ENCODE measurements at places on chromosomes 1 and 21.

- DNase-seq = no peak
Measured at GRCh38 chr1:177077006-177077405, 87.5 kb downstream of the ASTN1 start.

DNA sequence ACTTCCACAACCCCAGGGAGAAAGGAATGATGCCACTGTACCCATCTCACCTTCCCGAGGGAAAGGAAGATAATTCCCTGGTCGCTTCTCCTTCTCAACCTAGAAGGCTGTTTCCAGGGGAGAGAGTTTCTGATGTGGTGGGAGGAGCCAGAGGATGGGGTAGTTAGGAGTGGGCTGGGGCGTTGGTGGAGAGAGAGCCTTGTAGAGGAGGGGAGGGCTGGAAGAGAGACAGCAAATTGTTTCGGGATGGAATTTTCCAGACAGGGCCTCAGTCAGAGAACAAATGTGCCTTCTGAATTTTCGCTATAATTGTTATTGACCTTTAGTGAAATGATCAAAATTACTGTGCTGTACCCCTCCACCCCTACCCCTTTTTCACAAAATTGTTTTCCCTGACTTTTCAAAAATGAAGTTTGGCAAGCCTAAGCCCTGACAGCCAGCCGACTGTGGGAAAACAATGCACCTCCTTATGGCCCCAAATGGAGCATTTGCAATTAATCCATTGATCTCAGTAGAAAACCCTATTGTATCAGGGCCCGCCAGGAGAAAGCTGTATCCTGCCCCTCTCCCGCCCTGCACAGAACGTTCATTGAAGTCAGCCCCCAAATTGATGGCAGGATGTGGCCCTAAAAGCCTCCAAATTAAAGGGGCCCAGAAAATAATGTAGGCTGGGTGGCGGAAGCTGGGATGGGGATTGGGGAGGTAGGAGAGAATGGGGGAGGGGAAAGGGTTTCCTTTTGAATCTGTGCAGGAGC is 69.1 kb upstream of the JUN start:
- DNase-seq = no peak

- no peak for DNase-seq
Measured at GRCh38 chr1:22457836-22458235, 6.2 kb downstream of the ZBTB40 start.

- DNase-seq = no peak
Measured at GRCh38 chr21:39681845-39682244, 63.1 kb upstream of the IGSF5 start.

DNA sequence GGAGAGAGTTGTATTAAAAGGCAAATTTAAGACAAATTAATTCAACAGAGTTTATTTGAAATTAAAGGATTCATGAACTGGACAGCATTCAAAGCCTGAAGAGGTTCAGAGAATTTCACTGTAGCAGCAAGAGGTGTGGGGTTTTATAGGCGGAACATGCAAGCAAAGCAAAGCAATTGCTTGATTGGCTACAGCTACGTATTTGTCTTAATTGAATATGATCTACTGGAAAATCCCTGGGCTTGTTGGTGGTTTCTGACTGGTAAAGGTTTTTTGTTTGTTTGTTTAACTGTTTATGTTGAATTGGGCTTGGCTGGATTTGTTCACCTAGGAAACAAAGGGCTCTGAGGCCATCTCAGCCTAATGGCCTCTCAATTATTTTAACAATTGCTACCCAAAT is 61.5 kb downstream of the KCNK1 start:
- no peak for DNase-seq

- DNase-seq = no peak
Measured at GRCh38 chr1:226696547-226696946, 42.5 kb downstream of the ITPKB start.

DNA sequence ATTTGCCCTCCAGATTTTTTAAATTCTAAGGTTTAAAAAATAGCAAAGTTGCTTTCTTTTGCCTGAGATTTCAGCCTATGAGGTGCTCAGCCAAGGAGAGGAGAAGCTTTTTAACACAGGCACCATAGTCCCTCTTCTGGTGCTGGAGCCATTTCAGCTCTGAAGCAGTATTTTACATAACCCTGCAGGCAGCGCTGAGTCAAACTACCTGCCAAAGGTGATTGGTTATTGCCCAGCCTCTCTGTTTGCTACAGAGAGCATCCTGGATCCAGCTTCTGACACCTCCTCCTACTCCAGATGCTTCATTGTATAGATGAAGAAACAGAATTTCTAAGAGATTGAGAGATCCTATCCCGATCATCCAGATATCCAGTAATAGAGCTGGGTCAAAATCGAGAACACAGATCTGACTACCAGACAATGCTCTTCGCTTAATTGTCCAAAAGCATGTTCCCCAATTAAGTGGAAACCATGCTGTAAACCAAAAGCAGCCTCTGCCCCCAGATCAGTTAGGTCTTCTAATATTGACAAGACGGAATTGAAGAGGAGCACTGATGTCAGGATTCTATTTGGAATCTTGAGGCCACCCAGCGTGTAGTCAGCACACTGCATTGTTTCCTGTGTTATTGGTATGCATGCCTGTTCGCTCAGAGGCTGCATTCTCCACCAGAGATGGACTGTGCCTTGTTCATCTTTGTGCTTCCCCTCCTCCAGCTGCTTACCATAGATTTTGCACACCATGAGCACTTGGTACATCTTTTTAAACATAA is 22.1 kb downstream of the RGS8 start:
- DNase-seq = peak; percentile 68

- no peak for DNase-seq
Measured at GRCh38 chr1:164625004-164625617, 66.1 kb downstream of the PBX1 start.

GRCh38 chr1:75579046-75579445 is 31.9 kb downstream of the SLC44A5 start:
- DNase-seq = no peak

GRCh38 chr1:212701910-212702309 is 2.3 kb upstream of the BATF3 start:
- DNase-seq = no peak

DNA sequence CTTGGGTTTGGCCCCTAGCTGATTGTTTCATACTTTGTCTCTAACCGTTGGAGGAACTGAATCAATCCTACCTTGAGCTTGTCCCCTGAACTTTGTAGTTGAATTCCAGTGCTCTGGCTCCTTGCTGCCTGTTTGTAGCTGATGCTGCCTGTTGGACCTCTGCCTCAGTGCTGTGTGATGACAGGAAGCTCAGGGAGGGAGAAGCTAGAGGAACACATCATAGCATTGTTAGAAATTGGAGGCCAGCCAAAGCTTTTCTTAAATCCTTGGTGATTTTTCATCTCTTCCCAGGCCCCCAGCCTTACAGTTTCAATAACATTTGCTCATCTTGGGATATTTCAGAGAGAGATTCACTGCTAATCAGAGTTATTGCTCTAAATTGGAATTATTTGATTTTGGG is 34.0 kb downstream of the MACF1 start:
- DNase-seq = peak; percentile 56

GRCh38 chr1:32963746-32964460 is 706 bp downstream of the RNF19B start:
- peak; percentile 54 for DNase-seq

DNA sequence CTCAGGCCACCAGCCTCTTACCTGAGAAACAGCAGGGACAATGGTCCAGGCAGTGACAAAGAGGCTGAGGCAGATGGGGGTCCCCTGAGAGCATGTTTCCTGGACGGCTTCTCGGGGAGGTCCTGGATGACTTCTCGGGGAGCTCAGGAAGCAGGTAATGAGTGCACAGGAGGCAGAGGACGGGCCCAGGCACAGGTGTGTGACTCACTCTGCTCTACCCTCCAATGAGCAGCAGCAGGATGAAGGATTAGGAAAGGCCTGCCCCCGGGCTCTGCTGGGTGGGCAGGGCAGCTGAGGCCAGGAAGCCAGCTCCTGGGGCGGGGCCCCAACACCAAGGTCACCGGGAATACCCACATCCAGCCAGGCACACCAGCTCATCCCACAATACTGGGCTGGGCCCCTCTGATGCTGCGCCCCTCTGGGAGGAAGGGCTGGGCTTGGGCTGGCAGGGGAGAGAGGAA is 17.2 kb upstream of the PTAFR start:
- DNase-seq = no peak

DNA sequence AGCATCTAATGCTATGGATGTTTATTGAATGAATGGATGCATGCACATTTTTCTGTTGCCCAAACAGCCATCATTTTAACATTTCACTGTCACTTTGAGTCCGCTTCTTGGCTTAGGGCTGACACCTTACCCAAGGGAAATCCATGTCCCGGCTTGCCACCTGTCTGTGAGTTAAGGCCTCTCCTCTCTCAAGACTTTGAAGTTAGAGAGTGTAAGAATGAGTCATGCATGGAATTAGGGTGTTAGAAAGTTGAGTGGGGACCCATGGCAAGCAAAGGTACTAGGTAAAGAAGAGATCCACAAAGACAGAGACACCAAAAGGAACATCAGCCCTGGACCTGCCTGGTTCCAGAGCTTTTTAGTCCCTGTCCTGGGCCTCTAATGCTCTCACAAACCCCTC is 35.1 kb downstream of the ATP1A1 start:
- DNase-seq = no peak

DNA sequence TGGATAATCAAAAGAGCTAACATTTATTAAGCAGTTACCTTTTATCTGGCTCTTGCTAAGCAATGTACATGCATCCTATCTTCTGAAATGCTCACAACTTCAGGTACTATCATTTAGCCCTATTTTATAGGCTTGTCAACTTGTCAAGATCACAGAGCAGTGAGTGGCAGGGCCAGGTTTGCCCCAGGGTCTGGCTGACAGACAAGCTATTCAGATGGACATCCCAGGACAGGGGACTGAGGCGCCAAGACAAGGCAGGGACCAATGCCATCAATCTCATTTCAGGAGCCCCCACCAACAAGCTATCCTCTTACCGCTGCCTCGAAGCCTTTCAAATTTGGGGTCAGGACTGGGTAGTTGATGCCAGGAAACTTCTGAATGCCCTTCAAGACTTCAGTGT is 8.9 kb downstream of the HMGCL start:
- DNase-seq = no peak

DNA sequence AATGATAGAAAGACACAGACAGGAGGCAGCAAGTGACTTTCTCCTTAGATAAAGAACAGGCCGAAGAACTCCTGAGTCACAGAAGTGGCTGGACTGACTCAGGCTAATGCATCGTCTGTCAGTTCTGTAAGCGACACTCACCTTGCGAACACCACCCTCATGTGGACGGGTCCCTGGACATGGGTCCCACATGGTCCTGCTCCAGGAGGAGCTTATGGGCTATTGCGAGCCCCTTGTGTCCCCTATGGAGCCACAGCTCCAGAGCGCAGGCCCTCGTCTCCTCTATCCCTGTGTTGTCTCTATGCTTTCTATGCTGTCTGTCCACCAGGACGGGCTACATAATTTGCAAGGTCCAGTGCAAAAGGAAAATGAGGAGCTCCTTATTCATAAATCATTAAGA is 85.8 kb downstream of the TRABD2B start:
- no peak for DNase-seq

DNA sequence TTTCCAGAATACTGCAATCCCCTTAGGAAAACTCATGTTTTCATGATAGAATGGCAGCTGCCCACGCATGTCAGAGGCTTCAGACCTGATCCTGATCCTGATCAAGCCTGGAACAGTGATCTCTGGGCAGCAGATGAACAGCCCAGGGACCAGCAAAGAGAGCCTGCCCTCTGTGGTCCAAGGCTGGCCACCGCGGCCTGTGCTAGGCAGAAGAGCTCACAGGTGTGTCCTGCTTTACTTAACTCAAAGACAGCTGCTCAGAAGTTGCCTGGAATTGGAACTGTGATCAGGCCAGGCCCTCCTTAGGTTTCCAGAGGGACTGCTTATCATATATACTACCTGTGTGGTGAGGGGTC is 21.2 kb upstream of the BCAR3 start:
- no peak for DNase-seq

DNA sequence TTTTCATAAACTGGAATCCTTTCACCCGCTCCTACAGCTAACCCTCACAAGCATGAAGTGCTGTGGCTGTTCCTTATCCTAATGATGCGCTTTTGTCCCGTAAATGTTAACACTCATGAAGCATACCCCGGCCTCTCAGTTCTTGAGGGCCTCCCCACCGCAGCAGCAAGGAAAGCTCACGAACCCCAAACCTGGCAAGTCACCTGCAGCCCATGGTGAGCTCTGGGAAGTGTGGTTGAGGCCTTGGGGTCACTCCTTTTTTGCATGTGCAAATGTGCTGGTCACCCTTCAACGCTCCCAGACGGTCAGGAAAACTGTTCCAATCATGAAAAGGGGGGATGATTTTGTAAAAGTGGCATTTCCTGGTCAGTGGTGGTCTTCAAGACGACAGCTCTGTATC is 124.6 kb downstream of the PRDM2 start:
- no peak for DNase-seq

DNA sequence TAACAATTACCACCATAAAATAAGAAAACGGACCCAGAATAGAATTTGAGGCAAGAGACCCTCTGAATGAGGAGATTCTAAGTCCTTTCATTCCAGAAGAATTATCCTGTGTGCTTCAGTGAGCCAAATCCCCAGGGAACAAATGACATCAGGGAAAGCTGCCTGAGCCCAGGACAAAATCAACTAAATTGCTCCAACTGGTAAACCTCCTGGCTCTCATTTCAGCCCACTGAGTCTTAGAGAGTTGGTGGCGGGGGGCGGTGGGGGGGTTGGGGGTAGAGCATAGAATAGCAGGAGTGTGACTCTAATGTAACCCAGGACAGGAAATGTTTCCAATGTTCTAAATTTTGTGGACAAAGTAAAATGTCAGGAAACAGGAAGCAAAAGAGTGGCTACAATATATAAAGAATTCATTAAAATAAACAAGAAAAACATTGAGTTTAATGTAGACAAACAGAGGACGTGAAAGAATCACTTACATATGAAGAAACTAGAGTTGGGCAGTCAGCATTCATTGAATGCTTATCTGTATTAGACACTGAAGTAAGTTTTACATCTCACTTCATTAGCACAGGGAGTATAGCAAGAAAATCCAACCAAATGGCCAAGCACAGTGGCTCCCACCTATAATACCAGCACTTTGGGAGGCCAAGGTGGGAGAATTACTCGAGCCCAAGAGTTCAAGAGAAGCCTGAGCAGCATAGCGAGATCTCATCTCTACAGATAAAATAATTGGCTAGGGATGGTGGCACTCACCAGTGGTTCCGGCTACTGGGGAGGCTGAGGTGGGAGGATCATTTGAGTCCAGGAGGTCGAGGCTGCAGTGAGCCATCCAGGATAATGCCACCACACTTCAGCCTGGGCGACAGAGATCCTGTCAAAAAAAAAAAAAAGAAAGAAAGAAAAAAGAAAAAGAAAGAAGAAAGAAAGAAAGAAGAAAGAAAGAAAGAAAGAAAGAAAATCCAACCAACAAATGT is 75.1 kb downstream of the DHRS3 start:
- DNase-seq = no peak

GRCh38 chr1:154852845-154853244 is 17.2 kb downstream of the KCNN3 start:
- no peak for DNase-seq

GRCh38 chr21:17146426-17146825 is 366.4 kb upstream of the CXADR start:
- DNase-seq = no peak

DNA sequence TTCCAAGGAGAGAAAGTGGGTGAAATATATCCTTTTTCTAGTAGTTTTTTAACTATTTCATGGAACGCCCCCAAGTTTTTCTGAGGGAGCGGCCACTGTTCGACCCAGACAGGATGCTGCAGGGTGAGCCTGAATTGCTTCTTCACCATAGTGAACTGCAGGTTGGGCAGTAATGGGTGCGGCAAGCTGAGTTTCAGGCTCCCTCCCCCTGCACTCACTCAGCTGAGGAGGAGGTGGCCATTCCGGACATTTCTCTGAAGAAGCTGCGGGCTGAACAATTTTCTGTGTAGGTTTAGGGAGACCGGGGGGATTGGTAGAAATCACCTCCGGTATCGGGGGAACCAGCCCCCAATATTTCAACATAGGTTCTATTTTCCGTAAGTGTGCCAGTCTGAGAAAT is 8.2 kb downstream of the DAP3 start:
- DNase-seq = no peak

Measured in head of caudate nucleus (tissue), 42 donors.